ENCODE measurements at places on chromosomes 7 and 10.

GRCh38 chr10:71720288-71720687 lies 710 bp upstream of the C10orf105 start:
- no peak for DNase-seq

GRCh38 chr10:113519681-113520115 lies 33.2 kb upstream of the HABP2 start:
- DNase-seq, result peak; percentile 62

GRCh38 chr7:101843293-101844271 lies 26.2 kb downstream of the CUX1 start:
- no peak for DNase-seq

DNA sequence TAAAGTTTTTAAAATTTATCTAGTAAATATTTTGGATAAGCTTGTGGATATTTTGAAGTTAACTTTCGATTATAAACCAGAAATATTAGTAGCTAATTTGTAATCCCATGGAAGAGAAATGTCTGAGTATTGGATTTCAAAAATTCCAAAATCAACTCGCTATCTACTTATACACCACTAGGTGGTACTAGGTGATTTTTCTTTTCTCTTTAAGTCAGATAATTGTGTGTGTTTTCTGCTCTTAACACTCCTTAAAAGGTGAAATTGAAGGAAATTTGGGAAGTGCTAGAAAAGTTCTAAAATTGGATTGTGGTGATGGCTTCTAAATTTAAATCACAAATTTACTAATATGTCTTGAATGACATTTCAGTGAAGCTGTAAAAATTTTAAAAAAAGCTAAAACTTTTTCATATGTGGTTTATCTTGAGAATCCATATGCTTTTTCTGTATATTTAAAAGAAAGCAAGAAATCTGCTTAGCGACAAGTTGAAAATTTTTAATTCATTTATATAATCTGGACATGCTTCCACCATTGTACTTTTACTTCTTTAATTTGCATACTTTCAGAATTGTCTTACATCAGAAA lies 90.2 kb downstream of the IPMK start:
- DNase-seq, result peak; percentile 88

GRCh38 chr10:61744469-61744868 lies 81.7 kb downstream of the CABCOCO1 start:
- peak; percentile 55 for DNase-seq

- DNase-seq, result no peak
Measured at GRCh38 chr7:13105209-13105608, 417.8 kb downstream of the ARL4A start.

DNA sequence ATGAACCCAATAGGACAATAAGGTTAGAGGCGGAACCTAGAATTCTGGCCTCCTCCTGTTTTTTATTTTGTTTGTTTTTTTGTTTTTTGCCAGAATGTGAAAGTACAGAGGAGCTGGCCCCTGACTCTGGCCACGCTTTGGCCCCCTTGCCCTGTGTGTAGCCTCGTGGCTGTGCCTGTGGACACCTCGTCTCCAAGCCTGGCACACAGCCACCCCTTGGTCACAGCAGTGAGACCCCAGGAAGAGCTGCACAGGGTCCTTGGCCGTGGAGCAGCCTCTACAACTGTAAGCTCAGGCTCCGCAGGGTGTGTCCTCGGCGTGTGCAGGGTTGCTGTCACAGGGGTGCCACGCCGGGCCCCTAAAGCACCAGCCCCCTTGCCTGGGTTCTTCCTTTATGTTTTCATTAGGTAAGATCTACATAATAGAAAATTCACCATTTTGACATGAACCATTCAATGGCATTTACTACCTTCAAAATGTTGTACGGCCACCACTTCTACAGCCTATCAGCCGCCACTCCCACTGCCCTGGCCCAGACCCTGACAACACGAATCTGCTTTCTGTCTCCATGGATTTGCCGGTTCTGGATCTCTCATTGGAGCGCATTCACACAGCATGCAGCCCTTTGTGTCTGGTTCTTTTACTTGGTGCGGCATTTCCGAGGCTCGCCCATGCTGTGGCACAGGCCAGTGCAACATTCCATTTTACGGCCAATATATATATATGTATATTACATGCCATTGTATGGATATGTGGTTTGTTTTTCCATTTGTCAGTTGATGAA lies 51.0 kb downstream of the AMZ1 start:
- DNase-seq, result no peak

DNA sequence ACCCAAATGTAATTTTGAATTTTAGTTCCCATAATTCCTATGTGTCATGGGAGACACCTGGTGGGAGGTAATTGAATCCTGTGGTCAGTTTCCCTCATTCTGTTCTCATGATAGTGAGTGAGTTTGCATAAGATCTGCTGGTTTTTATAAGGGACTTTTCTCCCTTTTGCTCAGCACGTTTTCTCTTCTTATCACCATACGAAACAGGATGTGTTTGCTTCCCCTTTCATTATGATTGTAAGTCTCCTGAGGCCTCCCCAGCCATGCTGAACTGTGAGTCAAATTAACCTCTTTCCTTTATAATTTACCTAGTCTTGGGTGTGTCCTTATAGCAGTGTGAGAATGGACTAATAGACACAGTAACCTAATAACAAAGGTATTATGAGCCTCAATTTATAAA lies 36.1 kb upstream of the ZNF736 start:
- no peak for DNase-seq

- no peak for DNase-seq
Measured at GRCh38 chr7:107692501-107692900, 31.9 kb downstream of the SLC26A4 start.

GRCh38 chr7:148912758-148913541 lies 28.9 kb upstream of the EZH2 start:
- no peak for DNase-seq

- no peak for DNase-seq
Measured at GRCh38 chr7:54831046-54831643, 72.1 kb upstream of the SEC61G start.

DNA sequence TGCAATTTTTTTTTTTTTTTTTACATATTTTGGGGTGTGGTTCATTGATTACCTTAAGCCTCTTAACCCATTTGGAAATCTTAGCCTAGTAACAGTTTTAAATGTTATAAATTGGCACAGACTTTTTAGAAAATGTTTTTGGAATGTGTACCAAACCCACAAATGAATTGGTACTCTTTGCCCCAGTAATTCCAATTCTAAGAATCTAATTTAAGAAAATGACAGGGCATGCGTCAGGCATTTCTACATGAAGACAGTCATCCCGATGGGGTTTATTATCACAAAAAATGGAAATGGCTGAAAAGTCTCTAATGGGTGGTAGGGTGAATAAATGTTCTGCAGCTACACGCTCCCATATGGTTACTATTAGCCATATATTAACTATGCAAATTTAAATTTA lies 54.9 kb downstream of the ITIH5 start:
- no peak for DNase-seq

DNA sequence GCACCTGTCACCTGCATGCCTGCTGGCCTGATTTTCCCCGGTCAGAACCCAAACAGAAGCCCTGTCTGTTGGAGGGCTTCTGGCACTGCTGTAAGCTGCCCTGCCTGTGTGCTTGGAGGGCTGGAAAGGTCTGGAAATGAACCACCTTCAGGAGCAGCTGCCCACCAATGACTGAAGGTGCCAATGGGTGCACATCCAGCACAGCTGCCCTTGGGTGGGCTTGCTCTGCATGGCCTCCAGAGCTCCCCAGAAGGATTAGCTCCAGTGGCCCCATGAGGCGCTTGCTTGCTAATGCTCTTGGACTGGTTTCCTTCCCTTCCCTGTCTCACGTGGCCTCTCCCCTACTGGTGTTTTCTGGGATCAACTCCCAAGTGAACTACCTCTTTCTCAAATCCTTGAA lies 43.2 kb downstream of the WDFY4 start:
- DNase-seq, result no peak

- DNase-seq, result peak; percentile 24
Measured at GRCh38 chr7:147432079-147432478, 1158.5 kb upstream of the C7orf33 start.

GRCh38 chr7:149685455-149685854 lies 87.9 kb downstream of the ZNF467 start:
- DNase-seq, result no peak

- peak; percentile 4 for DNase-seq
Measured at GRCh38 chr10:86178401-86179152, 188.0 kb downstream of the GRID1 start.

DNA sequence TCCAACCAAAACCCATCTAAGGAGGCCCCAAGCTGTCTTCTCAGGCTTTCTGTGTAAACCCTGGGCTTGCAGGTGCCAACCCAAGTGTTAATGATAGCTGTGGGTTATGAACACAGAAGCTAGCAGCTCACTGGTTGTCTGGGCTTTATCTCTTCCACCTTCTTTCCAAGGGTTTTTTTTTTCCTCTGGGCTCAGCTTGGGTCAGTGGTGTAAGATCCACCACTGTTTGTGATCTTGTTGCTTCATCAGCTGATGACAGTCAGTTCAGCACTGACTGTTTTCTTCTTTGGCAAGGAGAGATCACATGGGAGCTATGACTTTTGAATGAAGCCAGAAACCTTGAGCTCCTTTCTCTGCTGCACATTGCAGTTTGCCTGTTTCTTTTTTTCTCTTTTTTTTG lies 4.6 kb downstream of the GTPBP4 start:
- no peak for DNase-seq

DNA sequence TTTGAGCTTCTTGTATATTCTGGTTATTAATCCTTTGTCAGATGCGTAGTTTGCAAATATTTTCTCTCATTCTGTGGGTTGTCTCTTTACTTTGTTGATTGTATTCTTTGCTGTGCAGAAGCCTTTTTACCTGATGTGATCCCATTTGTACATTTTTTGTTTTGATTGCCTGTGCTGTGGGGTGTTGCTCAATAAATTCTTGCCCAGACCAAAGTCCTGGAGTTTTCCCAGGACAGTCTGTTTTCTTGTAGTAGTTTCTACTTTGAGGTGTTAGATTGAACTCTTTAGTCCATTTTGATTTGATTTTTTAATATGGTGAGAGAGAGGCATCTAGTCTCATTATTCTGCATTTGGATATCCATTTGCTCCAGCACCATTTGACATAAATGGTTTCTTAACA lies 588.7 kb upstream of the MBL2 start:
- DNase-seq, result no peak

- DNase-seq, result no peak
Measured at GRCh38 chr7:138667535-138668228, 33.5 kb downstream of the SVOPL start.

DNA sequence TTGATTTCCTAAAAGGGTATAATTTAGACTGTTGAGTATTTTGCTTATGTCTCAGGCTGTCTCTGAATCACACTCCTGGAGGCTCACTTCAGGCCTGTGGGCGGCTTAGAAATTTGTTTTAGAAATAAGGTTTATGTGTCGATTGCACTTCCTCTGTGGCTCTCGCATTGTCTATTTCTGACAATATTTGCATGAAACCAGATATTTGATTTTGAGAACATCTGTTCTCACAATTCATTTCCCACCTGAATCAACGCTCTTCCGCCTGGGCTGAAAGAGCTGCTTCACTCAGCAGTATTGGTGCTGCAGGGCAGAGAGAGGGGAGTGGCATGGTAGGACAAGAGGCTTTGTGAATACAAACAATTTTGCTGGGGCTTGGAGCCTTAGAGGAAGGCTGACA lies 262.0 kb downstream of the ADRA2A start:
- no peak for DNase-seq

GRCh38 chr10:58512491-58513187 lies at the start of gene BICC1:
BICC1 (plus strand) TSS chr10:58512872; CDS start chr10:58513144, 272 bp downstream.
- DNase-seq, result peak; percentile 26

DNA sequence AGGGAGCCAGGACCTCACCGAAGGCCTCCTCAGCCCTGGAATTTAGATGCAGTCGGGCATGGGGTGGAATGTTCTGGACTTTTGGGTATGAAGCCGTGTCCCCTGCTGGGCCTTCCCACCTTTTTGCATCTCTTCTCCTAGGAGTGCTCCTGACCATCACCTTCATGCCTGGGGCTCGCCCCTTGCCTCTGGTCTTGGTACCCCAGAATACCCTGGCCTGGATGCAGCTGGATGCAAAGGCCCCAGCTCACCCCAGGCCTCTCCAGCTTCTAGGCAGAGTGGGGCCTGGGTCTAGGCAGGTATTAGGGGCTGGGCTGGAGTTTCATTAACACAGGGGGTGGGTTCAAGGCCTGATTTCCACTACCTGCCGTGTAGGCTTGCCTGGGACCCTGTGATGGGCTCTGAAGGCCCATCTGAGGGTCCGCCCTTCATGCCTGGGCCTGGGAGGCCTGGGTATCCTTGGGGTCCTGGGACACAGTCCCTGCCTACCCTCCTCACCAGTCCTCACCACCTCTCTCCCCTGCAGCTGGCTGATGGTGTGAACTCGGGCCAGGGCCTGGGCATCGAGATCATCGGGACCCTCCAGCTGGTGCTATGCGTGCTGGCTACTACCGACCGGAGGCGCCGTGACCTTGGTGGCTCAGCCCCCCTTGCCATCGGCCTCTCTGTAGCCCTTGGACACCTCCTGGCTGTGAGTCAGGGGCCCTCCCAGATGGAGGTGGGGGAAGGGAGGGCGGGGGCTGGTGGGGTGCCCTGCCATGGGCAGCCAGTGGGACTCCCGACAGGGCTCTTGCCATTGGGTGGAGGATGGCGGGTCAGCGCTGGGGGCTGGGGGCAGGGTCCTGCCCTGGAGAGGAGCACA lies 10.1 kb downstream of the AQP1 start:
- no peak for DNase-seq

GRCh38 chr10:102413053-102413705 lies 5.4 kb downstream of the PSD start:
- DNase-seq, result no peak

- DNase-seq, result no peak
Measured at GRCh38 chr7:142359694-142360279, 101.9 kb upstream of the PRSS58 start.

GRCh38 chr7:151308791-151309190 lies 32.8 kb upstream of the NUB1 start:
- DNase-seq, result no peak

GRCh38 chr10:67385566-67385965 lies 310.4 kb downstream of the CTNNA3 start:
- DNase-seq, result no peak

DNA sequence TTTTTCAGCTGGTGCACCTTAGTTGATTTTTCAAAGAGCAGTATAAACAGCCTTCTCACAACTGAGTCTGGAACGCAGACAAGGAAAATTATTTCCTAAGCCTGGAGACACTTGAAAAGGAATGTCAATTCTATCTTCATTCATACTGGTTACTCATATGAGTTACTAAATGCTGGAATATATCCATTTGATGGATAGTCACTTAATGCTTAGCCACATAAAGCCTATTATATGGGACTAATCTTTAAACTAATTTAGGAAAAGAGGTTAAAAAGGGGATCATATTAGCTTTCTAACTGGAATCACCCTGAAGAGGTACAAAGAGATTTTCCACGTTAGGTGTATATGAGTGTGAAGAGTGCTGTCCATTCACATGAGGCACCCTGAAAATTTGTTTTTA lies 1.7 kb upstream of the HOXA4 start:
- no peak for DNase-seq

- DNase-seq, result peak; percentile 96
Measured at GRCh38 chr10:63217120-63217605, 84.0 kb downstream of the NRBF2 start.

DNA sequence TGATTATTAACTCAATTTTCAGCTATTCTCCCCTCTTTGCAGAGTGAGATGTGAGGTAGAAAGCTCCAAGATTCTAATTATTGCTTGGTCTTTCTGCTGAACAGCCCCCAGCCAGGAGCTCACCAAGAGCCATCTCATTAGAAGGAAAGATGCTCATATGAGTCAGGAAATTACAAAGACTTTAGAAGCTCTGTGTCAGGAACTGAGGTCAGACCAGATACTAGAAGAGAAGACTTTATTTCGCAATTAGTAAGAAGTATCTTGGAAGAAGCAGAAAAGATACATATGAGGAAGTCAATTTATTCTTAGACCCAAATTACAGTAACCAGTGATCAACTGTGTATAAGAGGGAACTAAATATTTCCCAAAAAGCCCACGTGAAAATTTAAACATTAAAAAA lies 626.9 kb downstream of the ZWINT start:
- peak; percentile 92 for DNase-seq

- no peak for DNase-seq
Measured at GRCh38 chr10:11603741-11604140, 7.7 kb downstream of the USP6NL start.
